ENCODE measurements at places on chromosomes 3 and 15.

- DNase-seq = no peak
Measured at GRCh38 chr15:101176625-101177024, 75.2 kb downstream of the CHSY1 start.

GRCh38 chr3:60290122-60290492, 961.1 kb downstream of the FHIT start:
- DNase-seq = no peak

DNA sequence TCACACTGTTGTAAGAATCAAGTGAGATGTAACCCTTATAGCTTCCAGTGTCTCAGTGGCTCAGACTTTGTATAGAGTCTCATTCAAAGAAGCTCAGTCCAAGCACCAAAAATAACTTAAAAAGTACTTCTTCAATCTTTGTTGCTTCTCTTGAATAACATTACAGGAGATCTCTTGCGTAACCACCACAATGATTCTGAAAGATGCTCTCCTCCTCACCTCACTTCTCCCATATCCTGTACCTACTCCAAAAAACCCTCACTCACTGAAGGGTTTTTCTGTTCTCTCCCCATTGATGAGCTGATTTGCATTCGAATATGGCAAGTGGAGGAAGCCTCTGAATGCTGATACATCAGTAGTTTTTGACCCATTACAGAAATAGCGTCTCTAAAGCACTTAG, 39.4 kb upstream of the MRPS22 start:
- no peak for DNase-seq

- no peak for DNase-seq
Measured at GRCh38 chr15:98796685-98797357, 148.5 kb downstream of the IGF1R start.

DNA sequence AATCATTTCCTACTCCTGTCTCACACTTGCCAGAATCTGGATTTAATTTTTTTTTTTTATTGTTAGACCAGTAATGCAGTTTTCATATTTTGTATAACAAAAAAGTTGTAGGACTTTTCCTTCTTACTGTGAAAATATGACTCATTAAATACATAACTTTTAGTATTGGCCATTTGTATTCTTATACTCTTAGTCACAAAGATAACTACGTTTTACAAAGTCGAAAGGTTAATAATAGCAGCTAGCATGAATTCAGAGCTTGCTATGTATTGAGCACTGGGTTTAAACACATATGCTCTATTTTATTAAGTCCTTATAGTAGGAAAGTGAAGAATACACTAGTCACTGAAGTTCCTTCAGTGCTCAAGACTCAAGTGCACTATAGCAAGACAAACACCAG, 43.1 kb downstream of the LRRN1 start:
- no peak for DNase-seq

Measured in effector memory CD8-positive, alpha-beta T cell (primary cell).